PC-3 (cell line): ENCODE measurements at places on chromosomes 12 and 14.

DNA sequence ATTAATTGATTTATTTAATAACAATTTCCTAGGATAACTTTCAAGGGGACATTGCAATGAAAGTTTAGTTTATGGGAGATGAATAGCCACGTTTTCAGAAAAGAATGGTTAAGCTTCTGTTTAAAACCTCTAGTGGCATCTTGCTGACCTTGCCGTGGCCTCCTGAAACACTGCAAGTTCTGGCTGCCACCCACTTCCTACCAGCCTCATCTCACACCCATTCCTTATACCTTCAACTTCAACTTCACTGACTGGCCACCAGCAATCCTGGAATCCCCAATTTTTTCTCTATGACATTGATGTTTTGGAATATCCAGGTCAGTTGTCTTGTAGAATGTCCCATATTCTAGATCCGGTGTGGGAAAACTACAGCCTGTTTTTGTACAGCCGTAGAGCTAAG is 5.2 kb upstream of the HELB start:
- no peak for DNase-seq

GRCh38 chr14:38233218-38233617 is 22.7 kb downstream of the CLEC14A start:
- DNase-seq, result no peak

GRCh38 chr14:32331206-32331605 is 2.1 kb downstream of the AKAP6 start:
- no peak for DNase-seq

GRCh38 chr12:97951717-97952116 is 489.1 kb downstream of the RMST start:
- no peak for DNase-seq

DNA sequence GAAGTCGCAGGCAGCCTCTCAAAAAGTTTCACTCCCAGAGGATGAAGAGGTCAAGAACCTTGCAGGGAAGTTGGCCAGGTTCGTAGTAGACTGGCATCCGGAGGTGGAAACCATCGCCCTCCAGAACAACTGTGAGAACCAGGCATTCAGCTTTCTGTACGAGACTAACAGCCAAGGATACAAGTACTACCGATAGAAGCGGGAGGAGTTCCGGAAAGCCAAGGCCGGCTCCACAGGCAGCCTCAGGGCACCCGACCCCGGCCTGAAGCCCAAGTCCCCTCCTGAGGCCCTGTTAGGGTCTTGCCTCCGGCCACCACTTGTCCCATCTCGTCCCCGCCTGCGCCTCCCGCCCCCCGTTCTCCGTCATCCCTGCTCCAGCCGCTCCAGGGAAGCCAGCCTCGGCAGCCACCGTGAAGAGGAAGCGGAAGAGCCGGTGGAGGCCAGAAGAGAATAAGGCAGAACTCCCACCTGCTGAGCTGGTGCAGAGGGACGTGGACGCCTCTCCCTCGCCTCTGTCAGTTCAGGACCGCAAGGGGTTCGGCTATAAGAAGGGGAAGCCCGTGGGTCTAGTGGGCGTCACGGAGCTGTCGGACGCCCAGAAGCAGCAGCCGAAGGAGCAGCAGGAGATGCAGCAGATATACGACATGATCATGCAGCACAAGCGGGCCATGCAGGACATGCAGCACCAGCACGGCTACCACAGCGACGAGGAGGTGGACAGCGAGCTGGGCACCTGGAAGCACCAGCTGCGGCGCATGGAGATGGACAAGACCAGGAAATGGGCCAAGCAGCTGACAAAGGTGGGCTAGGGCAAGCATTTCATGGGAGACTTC is 366.8 kb upstream of the ATXN7L3B start:
- no peak for DNase-seq
